Myocyte (in vitro differentiated cells): ENCODE measurements at places on chromosomes 1 and 21.

DNA sequence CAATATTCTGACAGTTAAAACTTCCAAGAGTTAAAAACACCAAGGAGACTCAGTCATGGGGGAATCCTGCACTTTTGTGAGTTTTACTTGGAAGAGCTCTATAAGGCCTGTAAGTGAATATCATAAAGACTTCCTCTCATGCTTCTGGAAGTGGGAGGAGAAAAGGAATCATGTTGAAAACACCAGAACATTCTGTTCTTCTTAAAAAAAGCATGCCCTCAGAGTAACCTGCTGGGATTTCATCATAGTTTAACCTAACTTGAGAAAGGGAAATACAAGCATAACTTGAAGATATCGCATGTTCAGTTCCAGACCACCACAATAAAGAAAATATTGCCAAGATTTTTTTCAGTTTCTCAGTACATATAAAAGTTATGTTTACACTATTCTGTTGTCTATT, 51.9 kb downstream of the COL11A1 start:
- DNase-seq: no peak

DNA sequence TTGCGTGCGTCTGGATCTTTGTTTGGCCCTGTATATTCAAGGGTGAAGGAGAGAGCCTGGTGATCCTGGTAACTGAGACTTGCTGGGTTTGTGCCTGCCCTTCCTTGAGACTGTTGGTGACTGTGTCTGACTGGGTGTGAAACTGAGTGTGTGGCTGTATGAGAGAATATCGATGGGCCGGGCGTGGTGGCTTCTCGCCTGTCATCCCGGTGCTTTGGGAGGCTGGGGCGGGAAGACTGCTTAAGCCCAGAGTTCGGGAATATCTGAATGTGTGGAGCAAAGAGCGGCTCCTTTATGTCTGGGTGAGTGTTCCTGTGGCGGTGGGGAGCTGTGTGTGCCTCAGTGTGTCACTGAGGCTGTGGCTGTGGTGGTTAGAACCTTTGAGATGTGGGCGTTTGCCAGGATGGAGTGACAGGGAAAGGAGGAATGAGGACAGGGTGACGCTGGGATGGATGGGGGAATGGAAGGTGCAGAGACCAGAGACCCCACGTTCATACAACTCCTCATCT, 2.7 kb upstream of the MARCKSL1 start:
- no peak for DNase-seq

- DNase-seq: peak; percentile 76
These were observed 391.6 kb upstream of the VAMP3 start for GRCh38 chr1:7379441-7379971.

DNA sequence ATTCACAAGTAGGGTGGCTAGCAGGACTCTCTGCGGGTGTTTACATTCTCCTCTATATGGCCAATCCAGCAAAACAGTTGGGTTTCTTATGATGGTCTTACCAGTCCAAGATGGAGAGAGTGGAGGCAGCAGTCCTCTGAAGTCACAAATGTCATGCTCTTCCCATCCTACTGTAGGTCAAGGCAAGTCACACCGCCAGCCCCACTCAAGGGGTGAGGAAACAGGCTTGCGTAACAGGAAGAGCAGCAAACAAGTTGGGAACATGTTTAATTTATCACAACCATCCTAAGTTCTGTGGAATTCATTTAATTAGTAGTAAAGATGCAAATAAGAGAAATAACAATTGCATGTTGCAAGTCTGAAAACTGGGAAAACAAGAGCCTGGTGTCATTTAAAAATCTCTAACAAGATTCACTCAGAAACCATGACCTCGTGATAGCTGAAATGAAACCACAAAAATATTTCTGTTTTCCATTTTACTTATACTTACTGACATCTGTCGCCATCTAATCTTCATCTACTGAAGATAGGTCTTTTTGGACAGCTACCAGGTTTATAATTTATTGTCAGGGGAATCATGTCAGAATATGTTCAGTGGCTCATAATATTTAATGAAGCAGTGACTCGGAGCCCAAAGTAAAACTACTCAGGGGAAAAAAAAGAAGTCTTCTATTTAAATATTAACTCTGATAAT, 349.1 kb upstream of the FMN2 start:
- DNase-seq: no peak

DNA sequence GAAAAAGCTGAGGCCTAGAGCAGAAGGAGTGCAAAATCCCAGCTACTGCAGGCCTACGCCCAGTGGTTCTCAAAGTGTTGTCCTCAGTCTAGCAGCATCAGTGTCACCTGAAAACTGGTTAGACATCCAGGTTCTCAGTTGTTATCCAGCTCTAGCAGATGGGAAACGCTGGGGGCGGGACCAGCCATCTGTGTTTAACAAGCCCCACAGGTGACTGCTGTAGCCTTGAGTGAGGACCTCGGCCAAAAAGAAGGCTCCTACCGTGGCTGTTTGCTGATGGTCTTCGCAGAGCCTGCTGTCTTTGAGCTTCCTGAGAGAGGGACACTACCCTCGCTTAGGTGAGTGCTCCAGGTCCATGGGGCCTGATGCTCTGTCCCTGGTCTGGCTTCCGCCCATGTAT, 69.7 kb downstream of the LRRN2 start:
- no peak for DNase-seq

DNA sequence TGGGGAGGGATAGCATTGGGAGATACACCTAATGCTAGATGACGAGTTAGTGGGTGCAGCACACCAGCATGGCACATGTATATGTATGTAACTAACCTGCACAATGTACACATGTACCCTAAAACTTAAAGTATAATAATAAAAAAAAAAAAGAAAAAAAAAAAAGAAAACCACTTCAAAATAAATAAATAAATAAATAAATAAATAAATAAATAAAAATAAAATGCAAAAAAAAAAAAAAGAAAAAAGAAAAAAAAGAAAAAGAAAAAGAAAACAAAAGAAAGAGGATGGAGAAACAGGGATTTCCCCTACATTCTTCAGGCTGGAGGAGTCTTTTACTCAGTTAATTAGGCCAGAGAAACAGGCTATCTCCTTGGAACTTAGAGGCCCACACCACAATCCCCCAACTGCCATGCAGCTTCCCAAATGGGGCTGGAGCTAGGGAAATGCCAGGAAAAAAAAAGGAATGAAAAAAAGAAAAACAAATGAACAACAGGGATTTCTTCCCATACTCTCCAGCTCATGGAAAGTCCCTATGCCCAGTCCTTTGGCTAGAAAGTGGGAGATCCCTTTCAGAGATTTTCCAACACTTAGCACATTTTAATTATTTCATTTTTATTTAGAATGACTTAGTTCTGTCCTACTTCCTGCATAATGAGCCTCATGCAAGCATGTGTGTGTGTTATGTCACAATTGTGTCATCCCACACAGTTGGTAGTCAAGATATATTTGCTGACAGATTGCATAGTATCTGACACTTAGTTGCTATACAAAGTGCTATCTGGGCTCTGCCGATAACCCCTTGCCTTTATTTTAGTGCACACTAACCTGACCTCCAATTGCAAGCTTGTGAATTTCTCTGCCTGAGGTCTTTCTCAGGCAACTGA, 486.4 kb downstream of the PLPP3 start:
- no peak for DNase-seq

GRCh38 chr21:42993051-42993712, 18.8 kb downstream of the PKNOX1 start:
- no peak for DNase-seq

GRCh38 chr1:203684094-203684493, 57.5 kb downstream of the ATP2B4 start:
- DNase-seq: no peak

GRCh38 chr1:156896490-156897033, 3.0 kb downstream of the PEAR1 start:
- DNase-seq: peak; percentile 52

DNA sequence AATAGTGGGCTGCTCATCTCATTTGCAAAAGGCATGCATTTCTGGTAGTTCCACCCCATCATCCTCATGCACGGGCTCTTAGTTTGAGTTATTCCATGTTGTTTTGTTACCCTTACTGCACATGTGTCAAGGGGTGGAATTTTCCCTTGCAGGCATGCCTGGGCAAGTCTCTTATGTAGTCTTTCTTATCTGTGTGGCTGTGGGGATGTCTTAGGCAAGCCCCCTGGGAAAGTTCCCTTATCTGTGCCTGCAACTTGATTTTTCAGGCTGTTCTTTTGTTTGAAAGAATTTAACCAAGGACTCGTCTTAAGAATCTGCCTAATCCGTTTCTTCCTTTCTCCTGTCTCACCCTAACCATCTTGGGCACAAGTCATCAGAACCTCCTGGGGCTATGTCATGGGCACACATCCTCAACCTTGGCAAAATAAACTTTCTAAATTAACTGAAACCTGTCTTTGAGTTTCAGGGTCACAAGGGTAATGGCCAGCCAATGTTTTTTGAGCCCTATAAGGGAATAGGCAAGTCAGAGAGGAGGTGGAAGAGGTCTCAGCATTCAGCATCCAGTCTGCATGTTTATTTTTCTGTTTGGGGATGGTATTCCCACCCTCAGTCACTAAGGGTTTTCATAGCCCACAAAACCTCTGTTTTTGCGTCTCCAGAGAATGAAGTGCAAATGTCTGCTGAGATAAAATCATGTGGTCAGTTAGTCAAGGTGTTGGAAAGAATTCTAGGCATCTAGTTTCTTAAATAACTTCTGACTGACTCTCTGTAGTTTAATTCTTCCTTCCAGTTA, 579.7 kb downstream of the PLA2G4A start:
- peak; percentile 1 for DNase-seq

GRCh38 chr1:109312978-109313775, 6.4 kb upstream of the MYBPHL start:
- peak; percentile 69 for DNase-seq

DNA sequence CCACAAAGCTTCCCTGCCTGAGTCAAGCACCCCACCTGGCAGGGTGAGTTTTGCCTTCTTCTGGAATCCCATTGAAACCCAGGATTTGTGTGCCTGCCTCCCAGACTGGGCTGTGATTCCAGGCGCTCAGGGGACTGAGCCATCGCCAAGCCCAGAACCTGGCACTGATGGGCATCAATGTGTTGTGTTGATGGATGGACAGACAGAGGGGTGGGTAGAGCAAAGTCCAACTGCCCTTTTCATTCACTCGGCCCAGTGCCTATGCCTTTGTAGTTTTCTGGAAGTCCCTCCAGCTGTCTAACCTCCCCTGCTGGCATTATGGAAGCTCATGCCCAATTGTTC, 66.0 kb upstream of the LAPTM5 start:
- DNase-seq: no peak

DNA sequence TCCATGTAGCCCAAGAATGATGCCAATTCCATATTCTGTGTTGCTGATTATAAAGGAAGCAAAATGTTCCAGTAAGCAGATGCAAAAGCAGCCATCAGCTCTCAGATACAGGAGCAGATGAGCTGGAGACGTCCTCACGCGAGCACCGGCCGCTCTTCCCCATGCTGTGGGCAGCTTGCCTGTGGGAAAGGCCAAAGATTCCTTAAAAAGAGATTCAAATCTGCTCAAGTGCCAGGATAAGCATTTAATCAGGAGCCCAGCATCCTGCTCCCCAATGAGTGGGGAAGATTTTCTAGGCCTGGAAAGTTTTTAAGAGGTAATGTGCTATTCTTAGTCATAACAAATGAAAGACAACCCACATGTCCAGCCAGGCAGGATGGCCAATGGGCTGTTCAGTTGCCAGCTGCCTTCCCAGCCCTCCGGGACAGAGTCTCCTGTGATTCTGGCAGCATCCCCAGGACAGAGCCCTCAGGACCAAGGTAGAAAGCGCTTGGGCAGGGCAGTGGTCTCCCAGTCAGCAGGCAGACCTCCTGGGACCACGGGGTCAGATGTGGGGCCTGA, 108.2 kb upstream of the TMPRSS2 start:
- DNase-seq: peak; percentile 90

GRCh38 chr1:187948170-187948794, 1119.5 kb downstream of the PLA2G4A start:
- no peak for DNase-seq

- no peak for DNase-seq
These were observed 197.3 kb downstream of the HUNK start for GRCh38 chr21:32070126-32070525.

- DNase-seq: no peak
These were observed 19.5 kb downstream of the RCAN1 start for GRCh38 chr21:34595457-34595856.
